ENCODE measurements at places on chromosomes 6 and 20. TPM values are rescaled to one million over a fixed set of nuclear protein-coding genes. Genes with fewer than 3 reads are reported as not detected.

DNA sequence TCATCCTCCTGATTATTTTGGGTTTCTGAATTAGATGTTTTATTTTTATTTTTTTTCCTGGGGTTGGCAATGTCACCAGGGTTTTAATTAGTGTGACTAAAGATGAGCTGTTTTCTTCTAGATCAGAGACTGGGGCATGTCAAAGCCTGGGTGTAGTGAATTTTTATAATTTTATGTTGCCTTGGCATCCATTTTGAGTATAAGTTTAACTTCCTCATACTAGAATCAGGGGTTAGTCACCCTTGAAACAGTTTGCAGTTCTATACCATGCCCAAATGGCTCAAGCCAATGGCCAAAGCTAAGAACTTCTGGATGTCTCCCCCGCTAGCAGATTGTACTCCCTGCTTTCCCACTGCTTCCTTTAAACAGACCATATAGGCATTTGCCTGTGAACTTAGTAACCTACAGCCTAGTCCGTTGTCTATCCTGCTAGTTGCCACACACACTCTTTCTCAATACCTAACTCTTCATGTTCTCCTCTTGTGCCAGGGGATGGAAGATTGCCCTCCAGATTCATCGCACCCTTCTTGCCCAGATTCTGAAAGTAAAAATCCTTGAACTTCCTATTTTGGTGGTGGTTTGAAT lies 54.5 kb downstream of the KIAA0408 start:
- no peak for DNase-seq

DNA sequence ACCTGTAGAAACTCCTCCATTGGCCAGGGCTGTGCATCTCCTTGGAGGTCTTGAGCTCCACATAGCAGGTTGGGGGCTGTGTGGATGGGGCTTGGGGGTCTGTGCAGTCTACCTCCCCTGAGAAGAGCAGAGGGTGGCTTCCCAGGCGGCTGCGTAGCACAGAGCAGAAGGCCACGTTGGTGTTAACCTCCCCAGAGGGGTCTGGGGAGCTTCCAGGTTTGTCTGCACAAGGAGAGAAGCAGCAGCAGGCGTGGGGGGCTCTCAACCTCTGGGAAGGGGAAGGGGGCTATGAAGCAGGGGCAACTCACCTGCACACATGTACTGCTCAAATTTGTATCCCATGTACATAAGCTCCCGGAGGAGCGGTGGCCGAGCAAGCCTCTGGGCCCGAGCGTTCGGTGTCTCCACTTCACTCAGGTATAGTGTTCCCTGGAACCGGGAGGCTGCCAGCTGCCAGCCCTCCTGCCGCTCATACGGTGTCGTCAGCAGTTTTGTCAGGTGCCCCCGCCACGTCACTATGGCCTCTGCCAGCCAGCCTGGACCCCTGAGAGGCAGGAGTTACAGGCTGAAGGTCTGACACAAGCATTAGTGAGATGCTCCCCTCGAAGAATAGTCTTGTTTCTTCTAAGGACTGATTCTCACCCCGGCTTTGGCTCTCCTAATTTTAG lies 1.2 kb downstream of the DXO start:
- DNase-seq = no peak

GRCh38 chr6:15456422-15456821 lies 206.4 kb downstream of the DTNBP1 start:
- no peak for DNase-seq

GRCh38 chr20:49096203-49096730 lies 50.2 kb downstream of the CSE1L start:
- no peak for DNase-seq

Gene GDAP1L1
- not detected for total RNA-seq

Gene ULBP2
- total RNA-seq = 7.2 TPM

Gene FABP7
- total RNA-seq = not detected
